ENCODE measurements at places on chromosomes 2 and 18. TPM values are rescaled to one million over a fixed set of nuclear protein-coding genes. Genes with fewer than 3 reads are reported as not detected.

GRCh38 chr2:141911485-141912066, 219.2 kb downstream of the LRP1B start:
- no peak for DNase-seq

DNA sequence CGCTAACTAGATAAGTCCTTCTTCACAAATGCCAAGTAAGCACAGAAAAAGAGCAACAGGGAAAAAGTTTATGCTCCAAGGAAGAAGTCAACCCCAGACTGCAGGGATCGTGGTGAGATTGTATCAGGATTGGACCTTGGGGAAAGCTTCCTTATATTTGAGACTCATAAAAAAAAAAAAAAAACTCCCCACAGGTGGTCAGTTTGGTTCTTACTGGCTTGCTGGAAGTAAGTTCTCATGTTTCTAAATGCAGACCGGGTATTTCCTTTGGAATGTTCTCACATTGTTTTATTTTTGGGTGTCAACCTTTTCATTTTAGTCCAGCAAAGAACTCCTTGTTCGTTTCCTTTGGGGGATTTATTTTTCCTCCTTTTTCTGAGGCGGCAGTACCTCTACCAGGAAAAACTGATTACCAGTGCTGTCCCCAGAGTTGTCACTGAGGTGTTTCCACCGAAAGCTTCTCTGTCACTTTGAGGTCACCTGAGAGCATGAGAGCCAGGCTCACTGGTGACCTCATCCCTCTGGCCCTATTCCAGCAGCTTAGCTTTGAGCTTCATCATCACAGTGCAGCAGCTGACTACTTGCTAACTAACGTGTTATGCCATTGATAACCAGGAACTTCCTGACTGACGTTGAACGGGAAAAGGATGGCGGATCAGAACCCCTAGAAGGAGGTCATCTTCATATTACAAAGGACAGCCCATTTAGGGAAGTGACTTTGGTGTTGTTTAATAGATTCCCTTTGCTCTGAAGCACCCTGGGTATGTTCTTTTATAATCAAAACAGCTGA, 16.8 kb upstream of the ATP8B1 start:
- DNase-seq: no peak

DNA sequence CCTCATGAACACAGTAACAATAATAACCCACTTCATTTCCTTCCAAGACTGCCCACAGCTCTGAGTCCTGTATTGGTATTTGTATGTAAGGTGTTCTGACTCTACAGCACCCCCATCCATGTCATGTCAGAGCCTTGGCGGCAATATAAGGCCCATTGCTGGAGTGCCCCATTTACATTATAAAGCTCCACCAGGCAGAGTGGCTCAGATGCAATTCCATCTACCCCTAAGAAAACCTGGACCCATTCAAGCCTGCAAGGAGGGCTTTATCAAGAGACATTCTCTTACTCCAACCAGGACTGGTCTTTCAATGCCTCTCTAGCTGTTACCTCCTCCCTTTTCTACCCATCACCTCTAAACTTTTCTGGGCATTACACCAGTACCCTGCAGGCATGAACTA, 101.6 kb downstream of the ANTXR1 start:
- no peak for DNase-seq

DNA sequence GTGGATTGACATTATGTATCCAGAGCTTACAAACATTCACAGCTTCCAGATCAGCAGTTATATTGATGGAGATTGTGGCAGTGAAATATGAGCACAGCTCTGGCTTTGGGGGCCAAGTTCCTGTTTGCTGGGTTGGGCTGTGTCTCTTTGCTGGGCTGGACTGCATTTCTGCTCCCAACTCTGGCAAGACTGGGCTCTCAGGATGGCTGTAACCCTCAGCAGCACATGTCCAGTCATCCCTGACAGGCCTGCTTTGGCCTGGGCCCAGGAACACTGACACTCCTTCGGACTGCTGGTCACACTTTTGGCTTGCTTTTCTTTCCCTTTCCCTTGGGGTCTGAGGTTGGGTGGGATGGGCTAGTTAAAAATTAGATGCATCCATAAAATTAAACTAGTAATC, 17.9 kb upstream of the VPS4B start:
- DNase-seq: no peak

Gene TCF4
- polyA plus RNA-seq: 29.3 TPM

Gene CFC1
- polyA plus RNA-seq: 3.1 TPM

- no peak for DNase-seq
These were observed 48.3 kb downstream of the TNS1 start for GRCh38 chr2:217954469-217954868.

- no peak for DNase-seq
These were observed 11.9 kb upstream of the ACTR3 start for GRCh38 chr2:113877711-113878598.

Gene PJVK
- 0.22 TPM for polyA plus RNA-seq

Gene NAT8
- polyA plus RNA-seq: not detected

DNA sequence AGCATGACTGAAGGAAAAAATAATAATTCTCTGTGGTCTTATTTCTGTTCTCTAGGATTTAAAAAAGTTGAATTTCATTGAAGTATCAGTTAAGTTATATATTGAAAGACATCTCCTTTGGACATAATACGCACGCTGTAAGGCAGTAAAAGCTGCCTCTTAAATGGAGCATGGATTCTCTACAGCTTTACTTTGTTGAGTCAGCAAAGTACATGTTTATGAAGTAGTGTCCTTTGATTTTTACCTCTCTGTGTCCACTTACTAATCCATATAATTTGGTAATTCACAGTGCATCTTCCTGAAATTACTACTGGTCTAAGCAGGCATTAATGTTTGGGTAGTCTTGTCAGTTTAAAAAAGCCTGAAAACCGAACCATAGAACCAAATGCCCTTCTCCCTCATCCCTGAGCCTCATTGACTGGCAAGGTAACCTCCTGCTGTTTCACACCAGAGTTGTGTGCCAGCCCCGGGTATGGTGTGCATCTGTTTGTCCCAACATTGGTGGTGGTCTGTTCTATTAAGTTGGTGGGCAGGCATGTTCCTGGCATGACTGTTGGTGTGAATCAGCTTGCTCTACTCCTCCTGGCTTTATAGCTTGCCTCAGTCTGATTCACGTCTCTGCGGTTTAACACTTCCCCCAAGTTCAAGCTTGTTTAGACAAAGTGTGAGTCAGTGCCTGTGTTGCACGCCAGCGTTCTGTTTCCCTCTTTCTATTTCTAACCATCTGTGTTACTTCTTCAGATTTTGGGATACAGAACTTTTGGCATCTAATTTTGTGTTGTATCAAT, 71.0 kb upstream of the ITM2C start:
- no peak for DNase-seq

Gene RAD51AP2
- not detected for polyA plus RNA-seq

GRCh38 chr2:105929516-105929915, 184.8 kb downstream of the NCK2 start:
- DNase-seq: no peak

Gene USP34
- 15.9 TPM for polyA plus RNA-seq

GRCh38 chr2:178193823-178194599, at the start of gene OSBPL6:
TSS of gene OSBPL6 (plus strand) at chr2:178194512. CDS start at chr2:178306185, 111,673 bp downstream.
- DNase-seq: peak; percentile 92

DNA sequence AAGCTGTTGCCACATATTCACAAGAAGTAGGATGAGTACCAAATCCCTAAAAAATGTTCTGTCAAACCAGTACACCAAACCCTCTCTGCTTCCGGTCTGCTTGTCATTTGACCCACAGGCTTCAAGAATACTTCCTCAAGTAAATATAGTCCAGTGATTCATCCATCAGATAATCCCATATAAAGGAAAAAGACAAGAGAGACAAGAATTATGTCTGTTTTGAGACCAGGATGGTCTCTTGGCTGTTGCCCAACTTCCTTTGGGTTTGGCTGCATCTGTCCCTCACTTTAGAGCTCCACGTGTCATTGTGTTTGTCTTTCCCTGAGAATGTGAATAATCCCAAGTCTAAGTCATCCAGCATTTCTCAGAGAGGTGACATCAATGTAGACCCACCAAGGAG, 91.5 kb upstream of the NRP2 start:
- no peak for DNase-seq

Gene ZNF516
- 29.0 TPM for polyA plus RNA-seq

DNA sequence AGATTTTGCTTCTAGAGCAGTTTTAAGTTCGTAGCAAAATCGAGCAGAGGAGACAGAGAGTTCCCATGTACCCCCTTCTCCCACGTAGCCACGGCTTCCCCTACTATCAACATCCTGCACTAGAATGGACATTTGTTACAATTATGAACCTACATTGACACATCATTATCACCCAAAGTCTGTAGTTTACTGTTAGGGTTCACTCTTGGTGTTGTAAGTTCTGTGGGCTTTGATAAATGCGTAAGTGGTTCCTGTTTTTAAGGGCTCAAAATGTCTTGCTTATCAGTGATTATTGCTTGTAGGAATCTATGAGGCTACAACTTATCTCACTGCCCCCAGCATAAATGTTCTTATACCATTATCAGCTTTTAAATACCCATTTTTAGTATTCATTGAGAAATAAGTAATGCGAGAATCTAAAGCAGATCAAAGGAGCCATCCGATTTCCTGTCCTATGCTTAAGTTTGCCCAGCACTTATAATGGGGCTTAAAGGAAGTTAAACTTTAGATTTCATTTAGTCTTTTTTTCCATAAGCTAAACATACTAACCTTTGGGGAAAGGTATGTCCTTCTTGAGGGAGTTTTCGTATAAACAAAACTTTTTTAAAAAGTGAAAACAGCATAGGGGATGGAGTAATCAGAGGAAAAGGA, 118.7 kb downstream of the HAUS1 start:
- no peak for DNase-seq

GRCh38 chr2:36433311-36434217, 78.0 kb downstream of the CRIM1 start:
- DNase-seq: peak; percentile 50

- DNase-seq: no peak
These were observed 208.2 kb downstream of the SH3RF3 start for GRCh38 chr2:109337221-109337620.

- DNase-seq: no peak
These were observed 45.0 kb upstream of the MGAT5 start for GRCh38 chr2:134208825-134209224.

GRCh38 chr2:113167962-113168340, 5.8 kb upstream of the PSD4 start:
- no peak for DNase-seq

DNA sequence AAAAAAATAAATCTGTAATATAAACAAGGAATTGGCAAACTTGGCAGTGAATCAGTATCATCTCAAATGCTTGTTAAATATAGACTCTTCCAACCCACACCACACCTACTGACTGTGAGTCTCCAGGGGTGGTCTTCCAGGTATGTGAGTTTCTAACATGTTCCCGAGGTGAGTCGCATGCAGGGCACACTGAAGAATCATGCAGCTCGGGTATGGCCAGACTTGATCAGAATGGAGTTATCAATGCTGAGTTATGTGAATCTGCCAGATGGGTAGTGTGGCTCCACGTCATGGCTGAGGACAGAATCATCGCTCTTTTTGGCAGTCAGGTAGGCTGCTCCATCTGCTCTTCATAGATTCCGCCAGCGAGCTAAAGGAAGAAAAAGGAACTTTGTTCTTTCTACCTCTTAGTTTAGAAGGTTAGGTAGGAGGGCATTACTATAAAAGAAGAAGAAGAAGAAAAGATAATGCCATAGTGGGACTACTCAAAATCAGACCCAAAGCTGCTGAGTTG, 1279.7 kb upstream of the ZEB2 start:
- no peak for DNase-seq

DNA sequence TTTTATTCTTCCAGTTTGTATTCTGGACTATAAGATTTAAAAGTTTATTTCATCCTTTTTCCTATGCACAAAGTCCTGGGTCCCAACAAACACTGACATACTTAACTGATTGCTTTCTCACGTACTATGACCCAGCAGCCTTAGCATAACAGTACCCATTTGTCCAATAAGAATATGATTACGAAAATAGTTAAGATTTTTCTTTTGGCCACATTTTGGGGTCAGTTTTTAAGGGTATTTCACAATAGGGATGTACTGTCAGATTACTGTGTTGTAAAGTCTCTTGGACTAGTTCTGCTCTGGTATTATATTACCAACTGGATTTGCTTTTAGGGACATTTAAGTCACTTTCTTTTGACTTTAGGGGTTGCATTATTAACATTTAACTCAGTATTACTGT, 46.1 kb downstream of the TTC39C start:
- no peak for DNase-seq

- DNase-seq: no peak
These were observed 1663.6 kb downstream of the SUCLG1 start for GRCh38 chr2:82795446-82795845.

GRCh38 chr2:60535685-60536312, 17.7 kb downstream of the BCL11A start:
- DNase-seq: no peak

DNA sequence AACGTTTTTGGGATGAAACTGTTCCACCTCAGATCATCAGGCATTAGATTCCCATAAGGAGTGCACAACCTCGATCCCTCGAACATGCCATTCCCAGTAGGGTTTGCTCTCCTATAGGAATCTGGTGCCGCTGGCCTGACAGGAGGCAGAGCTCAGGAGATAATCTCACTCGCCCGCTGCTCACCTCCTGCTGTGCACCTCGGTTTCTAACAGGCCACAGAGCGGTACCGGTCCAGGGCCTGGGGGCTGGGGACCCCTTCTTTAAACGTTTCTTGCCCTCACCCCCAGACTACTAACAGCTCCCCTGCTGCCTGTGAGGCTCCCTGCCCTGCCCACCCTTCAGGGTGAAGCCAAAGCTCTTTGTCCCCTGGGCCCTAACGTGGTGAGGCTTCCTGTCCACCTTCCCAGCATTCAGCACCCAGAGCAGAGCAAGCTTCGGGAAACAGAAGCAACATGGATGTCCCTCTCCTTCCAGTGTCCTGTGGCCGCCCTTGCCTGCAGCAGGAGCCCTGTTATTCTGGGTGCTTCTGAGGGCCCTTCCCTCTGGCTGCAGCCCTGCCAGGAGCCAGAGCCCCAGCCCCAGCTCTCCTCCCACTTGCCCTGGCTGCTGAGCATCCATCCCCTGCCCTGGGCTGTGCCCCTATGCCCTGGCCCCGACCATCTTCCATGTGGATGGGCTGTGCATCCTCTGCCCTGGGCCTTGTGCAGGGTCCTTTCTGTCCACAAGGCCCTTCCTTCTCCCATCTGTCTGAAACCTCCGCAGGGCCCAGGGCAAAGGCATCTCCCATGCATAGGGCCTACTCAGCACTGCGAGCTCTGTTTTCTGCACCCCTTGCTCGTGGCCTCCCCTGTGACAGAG, 140.1 kb downstream of the MBP start:
- DNase-seq: no peak

DNA sequence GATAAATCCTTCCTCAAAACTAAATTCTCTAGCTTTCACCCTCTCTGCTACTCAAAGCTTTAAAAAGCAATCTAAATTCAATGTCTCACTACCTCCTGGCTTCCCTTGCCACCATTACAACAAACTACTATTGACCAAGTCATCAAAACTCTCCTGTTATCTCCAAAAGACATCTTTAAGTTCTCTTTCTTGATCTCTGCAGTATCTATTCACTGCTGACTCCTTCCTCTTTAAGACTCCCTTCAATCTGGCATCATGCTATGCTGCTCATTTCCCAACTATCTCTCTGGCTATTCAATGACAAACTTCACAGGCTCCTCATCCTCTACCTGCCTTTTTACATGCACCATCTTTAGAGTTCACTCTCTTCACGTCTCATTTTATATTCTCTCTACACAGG, 5.9 kb downstream of the PPP3R1 start:
- DNase-seq: no peak

Gene SCN3A
- 10.8 TPM for polyA plus RNA-seq

Gene MIB1
- 9.6 TPM for polyA plus RNA-seq

Data from brain (organoid and tissue), 16 donors.